ENCODE measurements at places on chromosomes 11 and 22.

GRCh38 chr11:68796801-68797200, 44.9 kb downstream of the CPT1A start:
- no peak for DNase-seq

GRCh38 chr11:57804466-57804865, 42.9 kb downstream of the CTNND1 start:
- no peak for DNase-seq

DNA sequence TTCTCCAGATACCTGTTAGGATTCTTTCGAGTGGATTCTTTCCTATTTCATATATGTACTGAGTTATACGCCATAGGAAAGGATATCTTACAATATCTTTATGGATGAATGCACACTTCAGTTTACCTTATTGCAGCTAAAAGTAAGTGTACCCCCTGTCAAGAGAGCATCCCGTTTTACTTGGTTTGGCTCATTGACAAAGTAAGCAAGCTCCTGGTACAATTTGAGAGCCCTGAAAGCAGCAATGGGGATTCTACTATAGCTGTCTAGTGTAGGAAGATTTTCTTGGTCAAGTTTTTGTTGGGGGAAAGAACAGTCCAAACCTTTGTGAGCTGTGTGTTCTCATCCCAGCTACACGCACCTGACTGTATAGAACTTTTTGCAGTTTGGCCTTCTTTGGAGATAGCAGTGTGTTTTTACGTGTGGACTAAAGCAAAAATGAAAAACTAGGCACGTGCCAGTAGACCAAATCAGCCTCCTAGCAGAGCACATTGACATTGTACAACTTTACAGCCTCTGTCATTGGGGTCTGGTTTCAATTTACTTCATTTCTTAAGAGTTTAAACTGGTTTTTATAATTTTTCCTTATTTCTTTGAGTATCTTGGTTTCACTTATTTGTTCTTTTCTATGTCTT, 44.0 kb downstream of the PPP6R3 start:
- DNase-seq, result no peak

DNA sequence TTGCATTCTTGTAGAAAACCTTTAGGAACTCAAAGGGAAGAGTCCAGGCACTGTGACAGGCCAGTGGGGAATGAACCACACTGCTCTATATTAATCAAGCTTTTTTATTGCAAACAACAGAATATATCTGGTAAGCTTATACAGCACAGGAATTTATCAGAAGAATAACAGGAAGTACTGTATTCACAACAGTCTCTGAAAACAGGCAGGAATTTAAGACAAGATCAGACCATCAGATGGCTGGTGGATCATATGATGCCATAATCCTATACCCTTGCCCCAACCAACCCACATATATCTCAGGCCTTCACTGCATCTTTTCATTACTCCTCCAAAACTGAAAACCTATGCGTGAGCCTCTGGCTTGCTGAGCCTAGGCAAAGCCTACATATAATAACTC, 1.0 kb upstream of the HTATIP2 start:
- DNase-seq, result no peak

DNA sequence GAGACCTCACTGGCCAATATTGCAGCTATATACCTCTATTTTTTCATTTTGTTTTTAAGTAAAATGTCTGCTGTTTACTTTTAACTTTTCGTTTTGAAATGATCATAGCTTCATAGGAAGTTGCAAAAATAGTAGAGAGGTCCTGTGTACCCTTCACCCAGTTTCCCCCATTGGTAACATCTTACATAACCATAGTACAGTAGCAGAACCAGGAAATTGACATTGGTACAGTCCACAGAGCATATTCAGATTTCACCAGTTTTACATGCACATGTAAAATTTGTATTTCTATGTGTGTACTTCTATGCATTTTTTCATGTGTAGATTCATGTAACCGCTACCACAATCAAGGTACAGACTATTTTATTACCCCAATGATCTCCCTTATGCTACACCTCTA, 3.8 kb downstream of the AMOTL1 start:
- DNase-seq, result no peak
